ENCODE measurements at places on chromosomes 13 and 19.

GRCh38 chr13:25217023-25217885 lies 45.2 kb upstream of the AMER2 start:
- no peak for DNase-seq
- no peaks in the 10 kb centered on the region for H3K36me3 ChIP-seq
- H3K4me3 ChIP-seq, result no peak overlapping the region
- peaks cover 4% of the 10 kb centered on the region for H3K4me1 ChIP-seq
- no peak overlapping the region for H3K27ac ChIP-seq
- no peaks in the 10 kb centered on the region for H3K27me3 ChIP-seq

- H3K36me3 ChIP-seq, result peaks cover 14% of the 10 kb centered on the region
- no peaks in the 10 kb centered on the region for H3K27me3 ChIP-seq
- H3K27ac ChIP-seq, result peak overlapping the region; percentile 78
- no peak for DNase-seq
- peaks cover 71% of the 10 kb centered on the region for H3K4me1 ChIP-seq
These were observed 8.0 kb downstream of the SSBP4 start for GRCh38 chr19:18427080-18427742.

GRCh38 chr19:43774103-43774939 lies 6.5 kb downstream of the KCNN4 start:
- DNase-seq, result no peak
- H3K27ac ChIP-seq, result no peak overlapping the region
- H3K4me1 ChIP-seq, result peaks cover 33% of the 10 kb centered on the region
- H3K27me3 ChIP-seq, result peaks cover 5% of the 10 kb centered on the region
- peak overlapping the region; percentile 41 for H3K4me3 ChIP-seq

DNA sequence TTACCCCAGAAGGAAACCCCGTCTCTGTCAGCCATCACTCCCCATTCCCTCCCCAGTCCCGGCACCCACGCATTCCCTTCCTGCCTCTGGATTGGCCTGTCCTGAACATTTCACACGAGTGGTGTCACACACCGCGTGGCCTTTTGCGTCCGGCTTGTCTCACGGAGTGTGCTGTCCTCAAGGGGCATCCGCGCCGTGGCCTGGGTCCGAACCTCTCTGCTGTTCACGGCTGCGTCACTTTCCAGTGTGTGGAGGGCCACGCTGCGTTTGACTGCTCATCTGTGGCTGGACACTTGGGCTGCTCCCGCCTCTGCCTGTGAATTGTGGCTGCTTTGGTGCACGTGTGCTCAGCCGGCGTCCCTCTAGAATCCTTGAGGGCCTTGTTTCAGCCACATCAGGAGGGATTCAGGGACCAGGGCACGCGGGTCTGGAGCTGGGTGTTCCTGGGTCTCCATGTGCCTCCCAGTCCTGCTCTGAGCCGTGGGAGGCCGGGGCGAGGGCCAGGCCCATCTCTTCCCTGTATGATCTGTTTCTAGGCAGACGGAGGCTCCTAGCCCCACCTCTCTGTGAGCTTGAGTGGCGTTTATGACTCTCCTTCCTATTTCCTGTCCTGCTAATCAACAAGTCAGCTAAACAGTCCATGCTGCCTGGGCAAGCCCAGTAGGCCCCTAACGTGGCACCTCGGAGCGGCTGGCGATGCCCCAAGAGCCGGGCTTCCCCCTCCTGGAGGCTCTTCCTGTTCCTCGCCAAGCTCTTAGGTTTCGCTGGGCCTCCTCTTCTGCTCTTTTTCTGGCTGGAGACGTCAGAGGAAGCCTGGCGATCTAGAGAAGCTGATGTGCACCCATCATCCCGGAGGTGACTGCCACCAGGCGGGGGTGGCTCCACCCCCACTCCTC lies 8.1 kb downstream of the STK11 start:
- H3K27ac ChIP-seq, result peak overlapping the region; percentile 80
- peaks cover 99% of the 10 kb centered on the region for H3K4me1 ChIP-seq
- no peaks in the 10 kb centered on the region for H3K27me3 ChIP-seq
- H3K4me3 ChIP-seq, result no peak overlapping the region
- peaks cover 11% of the 10 kb centered on the region for H3K36me3 ChIP-seq
- no peak for DNase-seq

GRCh38 chr13:95156208-95156607 lies 145.0 kb downstream of the ABCC4 start:
- peaks cover 7% of the 10 kb centered on the region for H3K4me1 ChIP-seq
- no peaks in the 10 kb centered on the region for H3K27me3 ChIP-seq
- H3K4me3 ChIP-seq, result no peak overlapping the region
- H3K27ac ChIP-seq, result no peak overlapping the region

DNA sequence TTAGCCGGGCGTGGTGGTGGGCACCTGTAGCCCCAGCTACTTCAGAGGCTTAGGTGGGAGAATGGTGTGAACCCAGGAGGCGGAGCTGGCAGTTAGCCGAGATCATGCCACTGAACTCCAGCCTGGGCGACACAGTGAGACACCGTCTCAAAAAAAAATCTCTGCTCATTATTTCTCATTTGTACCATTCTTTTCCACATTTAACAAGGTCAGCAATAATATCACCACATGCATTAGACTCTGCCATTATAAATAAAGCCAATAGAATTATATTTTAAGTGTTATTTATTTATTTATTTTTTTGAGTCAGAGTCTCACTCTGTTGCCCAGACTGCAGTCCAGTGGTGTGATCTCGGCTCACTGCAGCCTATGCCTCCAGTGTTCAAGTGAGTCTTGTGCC lies 24.2 kb downstream of the UGGT2 start:
- H3K4me1 ChIP-seq, result no peaks in the 10 kb centered on the region
- no peaks in the 10 kb centered on the region for H3K36me3 ChIP-seq
- no peak overlapping the region for H3K4me3 ChIP-seq
- DNase-seq, result no peak
- H3K27ac ChIP-seq, result no peak overlapping the region

GRCh38 chr13:107124129-107124718 lies 556.3 kb upstream of the ARGLU1 start:
- no peak overlapping the region for H3K4me3 ChIP-seq
- H3K27ac ChIP-seq, result no peak overlapping the region
- no peaks in the 10 kb centered on the region for H3K36me3 ChIP-seq
- no peaks in the 10 kb centered on the region for H3K27me3 ChIP-seq
- H3K4me1 ChIP-seq, result no peaks in the 10 kb centered on the region

- no peaks in the 10 kb centered on the region for H3K36me3 ChIP-seq
- no peak for DNase-seq
- no peak overlapping the region for H3K4me3 ChIP-seq
- H3K27ac ChIP-seq, result no peak overlapping the region
- no peaks in the 10 kb centered on the region for H3K27me3 ChIP-seq
These were observed 1192.2 kb downstream of the EFNB2 start for GRCh38 chr13:105343134-105343806.

- H3K36me3 ChIP-seq, result peaks cover 4% of the 10 kb centered on the region
- H3K27me3 ChIP-seq, result no peaks in the 10 kb centered on the region
- no peak overlapping the region for H3K4me3 ChIP-seq
These were observed 19.4 kb upstream of the F7 start for GRCh38 chr13:113086031-113086750.

DNA sequence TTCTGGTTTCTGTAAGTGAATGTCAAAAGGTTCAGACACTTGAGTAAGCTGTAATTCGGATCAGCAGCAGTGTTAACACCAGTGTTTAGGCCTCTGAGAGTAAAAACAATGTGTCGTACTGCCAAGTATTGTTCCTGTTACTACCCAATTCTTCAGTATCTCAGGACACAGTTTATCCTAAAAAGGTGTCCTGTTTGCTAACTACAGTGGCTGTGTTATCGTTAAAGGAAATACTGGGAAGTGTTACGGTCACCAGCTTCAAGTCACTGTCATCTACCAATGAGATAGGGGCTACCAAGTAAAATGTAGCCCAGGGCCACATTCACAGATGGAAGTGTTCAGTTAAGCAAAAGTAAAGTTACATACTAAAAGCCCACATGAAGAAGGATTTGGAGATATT lies 2.3 kb upstream of the UPF3A start:
- H3K36me3 ChIP-seq, result no peaks in the 10 kb centered on the region
- peaks cover 14% of the 10 kb centered on the region for H3K4me1 ChIP-seq
- no peaks in the 10 kb centered on the region for H3K27me3 ChIP-seq
- no peak overlapping the region for H3K27ac ChIP-seq
- no peak for DNase-seq
- H3K4me3 ChIP-seq, result no peak overlapping the region

DNA sequence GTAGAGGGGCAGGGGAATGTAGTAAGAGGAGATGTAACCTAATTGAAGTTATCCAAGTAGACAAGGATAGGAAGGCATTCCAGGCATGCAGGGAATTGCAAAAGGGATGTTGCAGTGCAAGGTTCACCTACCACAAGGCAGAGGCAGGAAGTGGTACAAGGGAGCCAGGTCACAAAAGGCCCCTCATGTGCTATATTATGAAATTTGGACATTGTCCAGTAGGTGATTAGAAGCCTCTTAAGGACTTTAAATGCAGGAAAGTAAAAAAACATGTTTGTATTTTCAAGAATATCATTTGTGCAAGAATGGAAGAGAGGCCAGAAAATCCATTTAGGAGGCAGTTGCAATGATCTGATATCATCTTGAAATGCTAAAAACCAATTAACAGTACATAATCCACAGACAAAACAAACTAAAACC lies 111.4 kb downstream of the FRY start:
- no peak overlapping the region for H3K27ac ChIP-seq
- peaks cover 4% of the 10 kb centered on the region for H3K4me1 ChIP-seq
- H3K4me3 ChIP-seq, result no peak overlapping the region
- no peaks in the 10 kb centered on the region for H3K36me3 ChIP-seq
- DNase-seq, result no peak

GRCh38 chr19:38494379-38494778 lies 60.9 kb downstream of the RYR1 start:
- no peaks in the 10 kb centered on the region for H3K4me1 ChIP-seq
- DNase-seq, result no peak
- no peak overlapping the region for H3K4me3 ChIP-seq

DNA sequence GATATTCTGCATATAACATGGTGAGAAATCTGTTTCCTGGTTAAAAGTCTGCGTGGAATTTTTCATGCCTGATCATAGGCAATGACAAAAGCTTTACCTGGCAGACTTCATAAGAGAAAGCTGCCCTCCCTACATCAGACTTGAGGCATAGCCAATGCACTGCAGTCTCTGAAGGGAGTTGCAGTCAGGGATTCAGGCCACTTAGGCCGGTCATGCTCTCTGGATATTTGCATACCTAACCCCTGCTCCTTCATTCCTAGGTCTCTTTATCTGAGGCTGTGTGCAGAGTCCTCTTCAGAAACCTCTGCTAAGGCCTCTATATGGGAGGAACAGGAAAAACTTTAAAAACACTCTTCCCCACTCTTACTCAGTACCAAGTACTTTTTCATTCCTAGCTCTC lies 287.4 kb downstream of the PCDH17 start:
- no peak for DNase-seq
- no peaks in the 10 kb centered on the region for H3K4me1 ChIP-seq
- no peaks in the 10 kb centered on the region for H3K27me3 ChIP-seq
- H3K27ac ChIP-seq, result no peak overlapping the region
- no peak overlapping the region for H3K4me3 ChIP-seq
- no peaks in the 10 kb centered on the region for H3K36me3 ChIP-seq

DNA sequence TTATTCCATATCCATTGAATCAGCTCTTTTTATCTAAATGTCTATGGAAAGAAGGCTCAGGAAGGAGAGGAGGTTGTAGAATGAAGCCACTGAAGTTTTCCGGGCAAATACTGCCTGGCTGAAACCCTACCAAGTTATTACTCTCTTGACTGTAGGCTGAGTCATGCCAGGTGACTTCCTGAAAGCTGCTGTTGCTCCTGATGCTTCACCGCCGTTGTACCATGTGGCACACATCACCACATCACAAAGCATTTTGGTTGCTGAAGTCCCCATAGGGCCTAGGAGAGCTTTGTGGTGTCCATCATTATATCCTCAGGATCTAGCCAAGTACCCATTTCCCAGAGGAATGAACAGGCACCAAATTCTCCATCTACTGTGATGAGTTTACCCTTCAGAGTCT lies 11.1 kb upstream of the TDRD12 start:
- H3K4me3 ChIP-seq, result no peak overlapping the region
- H3K27me3 ChIP-seq, result no peaks in the 10 kb centered on the region
- no peak for DNase-seq
- H3K4me1 ChIP-seq, result no peaks in the 10 kb centered on the region
- no peak overlapping the region for H3K27ac ChIP-seq
- peaks cover 29% of the 10 kb centered on the region for H3K36me3 ChIP-seq

DNA sequence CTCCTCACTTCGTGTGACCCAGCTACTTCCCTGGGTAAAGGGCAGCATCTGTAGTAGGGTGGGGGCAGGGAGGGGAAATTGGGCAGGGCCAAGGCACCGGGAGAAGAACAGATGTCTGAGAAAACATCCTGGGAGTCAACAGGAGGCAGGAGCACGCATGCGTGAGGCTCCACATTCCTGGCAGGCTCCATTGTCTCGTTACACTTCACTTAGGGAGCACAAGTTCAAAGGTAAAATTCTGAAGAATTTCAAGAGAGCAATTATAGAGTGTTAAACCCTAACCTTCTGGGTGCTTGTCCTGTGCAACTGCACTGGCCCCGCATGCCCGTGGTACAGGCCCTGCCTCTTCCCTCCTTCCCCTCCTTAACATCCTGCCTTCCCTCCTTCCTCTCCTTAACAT lies 79.6 kb upstream of the POMP start:
- no peak overlapping the region for H3K4me3 ChIP-seq
- no peaks in the 10 kb centered on the region for H3K36me3 ChIP-seq
- no peak overlapping the region for H3K27ac ChIP-seq
- DNase-seq, result no peak
- no peaks in the 10 kb centered on the region for H3K27me3 ChIP-seq

- H3K27me3 ChIP-seq, result no peaks in the 10 kb centered on the region
- peaks cover 46% of the 10 kb centered on the region for H3K4me1 ChIP-seq
- no peaks in the 10 kb centered on the region for H3K36me3 ChIP-seq
- peak overlapping the region; percentile 90 for H3K4me3 ChIP-seq
These were observed 513 bp downstream of the MIER2 start for GRCh38 chr19:343941-344624.

GRCh38 chr13:103153466-103153865 lies 87.2 kb upstream of the SLC10A2 start:
- no peak overlapping the region for H3K27ac ChIP-seq
- H3K4me1 ChIP-seq, result no peaks in the 10 kb centered on the region
- no peaks in the 10 kb centered on the region for H3K27me3 ChIP-seq
- no peak overlapping the region for H3K4me3 ChIP-seq
- DNase-seq, result no peak
- no peaks in the 10 kb centered on the region for H3K36me3 ChIP-seq

DNA sequence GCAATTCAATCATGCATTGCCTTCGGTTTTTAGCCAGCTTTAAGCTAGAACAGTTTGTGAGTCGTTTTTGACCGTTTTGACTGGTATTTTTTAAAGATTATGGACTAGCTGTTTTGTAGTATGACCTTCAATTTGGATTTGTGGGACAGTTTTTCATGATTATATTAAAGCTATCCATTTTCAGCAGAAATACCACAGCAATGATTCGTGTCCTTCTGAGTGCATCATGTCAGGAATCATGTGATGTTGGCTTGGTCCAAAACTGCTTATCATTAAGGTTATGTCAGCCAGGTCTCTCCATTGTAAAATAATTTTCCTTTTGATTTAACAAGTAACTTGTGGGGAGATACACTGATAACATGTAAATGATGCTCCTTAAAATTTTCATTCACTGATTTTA lies 229.0 kb downstream of the POSTN start:
- H3K27ac ChIP-seq, result no peak overlapping the region
- no peaks in the 10 kb centered on the region for H3K36me3 ChIP-seq
- no peak overlapping the region for H3K4me3 ChIP-seq
- no peaks in the 10 kb centered on the region for H3K27me3 ChIP-seq
- DNase-seq, result no peak

GRCh38 chr13:71464686-71465085 lies 402.3 kb downstream of the DACH1 start:
- H3K4me1 ChIP-seq, result no peaks in the 10 kb centered on the region
- H3K27ac ChIP-seq, result no peak overlapping the region
- H3K36me3 ChIP-seq, result no peaks in the 10 kb centered on the region
- no peak for DNase-seq
- no peak overlapping the region for H3K4me3 ChIP-seq
- no peaks in the 10 kb centered on the region for H3K27me3 ChIP-seq

- no peaks in the 10 kb centered on the region for H3K27me3 ChIP-seq
- H3K4me1 ChIP-seq, result peaks cover 6% of the 10 kb centered on the region
- no peak overlapping the region for H3K27ac ChIP-seq
- no peaks in the 10 kb centered on the region for H3K36me3 ChIP-seq
- no peak overlapping the region for H3K4me3 ChIP-seq
These were observed 170.8 kb downstream of the NUFIP1 start for GRCh38 chr13:44818428-44818827.

All from esophagus muscularis mucosa (tissue), 4 donors.